ENCODE measurements at places on chromosomes 12 and 14. TPM values are rescaled to one million over a fixed set of nuclear protein-coding genes. Genes with fewer than 3 reads are reported as not detected.

The GARIN6 gene
- polyA plus RNA-seq: not detected

The KCNC2 gene
- 0.21 TPM for polyA plus RNA-seq

The TCL1A gene
- polyA plus RNA-seq: 0.73 TPM

The RND1 gene
- 0.70 TPM for polyA plus RNA-seq

The KLRG1 gene
- not detected for polyA plus RNA-seq

The TBC1D30 gene
- 1.5 TPM for polyA plus RNA-seq

The ACSS3 gene
- not detected for polyA plus RNA-seq

The SALL2 gene
- polyA plus RNA-seq: 17.2 TPM

GRCh38 chr12:18430425-18431048 lies 169.2 kb downstream of the PIK3C2G start:
- DNase-seq: peak; percentile 23

- DNase-seq: no peak
Observed at GRCh38 chr12:60666895-60667294, 1071.1 kb downstream of the SLC16A7 start.

DNA sequence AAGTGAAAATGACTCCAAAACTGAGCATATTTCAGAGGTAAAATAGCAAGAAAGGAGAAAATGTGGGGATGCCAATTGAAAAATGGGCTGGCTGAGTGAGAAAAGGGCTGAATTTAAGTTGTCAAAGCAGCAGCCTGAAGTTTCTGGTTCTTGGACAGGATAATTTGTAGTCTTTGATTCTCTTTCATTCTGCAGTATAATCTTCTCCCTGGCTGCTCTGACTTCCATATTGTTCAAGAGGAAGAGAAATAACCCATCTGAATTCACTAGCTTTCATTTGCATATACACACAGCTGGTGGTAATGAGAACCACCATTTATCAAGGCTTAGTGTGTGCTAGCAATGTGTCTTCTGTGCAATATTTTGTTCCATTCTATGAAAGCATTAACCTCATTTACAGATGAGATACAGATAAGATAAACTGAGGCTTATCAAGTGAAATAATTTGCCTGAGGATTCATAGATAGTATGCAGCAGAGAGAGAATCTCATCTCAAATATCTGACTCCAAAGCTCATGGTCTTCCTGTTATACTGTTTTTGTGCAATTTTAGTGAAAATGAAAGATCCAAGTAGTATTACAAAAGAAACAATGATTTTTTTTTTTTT lies 184.2 kb downstream of the TMTC2 start:
- no peak for DNase-seq

DNA sequence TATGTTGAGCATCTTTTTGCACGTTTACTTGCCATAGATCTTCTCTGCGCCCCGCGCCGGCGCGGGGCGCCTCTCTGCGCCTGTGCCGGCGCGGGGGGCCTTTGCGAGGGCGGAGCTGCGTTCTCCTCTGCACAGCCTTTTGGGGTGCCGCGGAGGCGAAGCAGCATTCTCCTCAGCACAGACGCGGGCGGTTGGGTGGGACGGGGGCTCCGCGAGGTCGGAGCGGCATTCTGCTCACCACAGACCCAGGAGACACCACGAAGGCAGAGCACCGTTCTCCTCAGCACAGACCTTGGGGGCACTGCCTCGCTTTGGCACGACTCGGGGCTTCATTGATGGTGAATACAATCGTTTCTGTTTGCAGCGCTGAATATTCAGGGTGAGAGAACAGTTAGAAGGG lies 28.5 kb upstream of the ANHX start:
- DNase-seq: no peak

- DNase-seq: no peak
Observed at GRCh38 chr12:126914170-126914793, 1352.7 kb upstream of the TMEM132C start.

GRCh38 chr12:30514666-30515065 lies 181.0 kb downstream of the IPO8 start:
- DNase-seq: no peak

GRCh38 chr12:92025462-92026207 lies 120.0 kb downstream of the BTG1 start:
- no peak for DNase-seq

DNA sequence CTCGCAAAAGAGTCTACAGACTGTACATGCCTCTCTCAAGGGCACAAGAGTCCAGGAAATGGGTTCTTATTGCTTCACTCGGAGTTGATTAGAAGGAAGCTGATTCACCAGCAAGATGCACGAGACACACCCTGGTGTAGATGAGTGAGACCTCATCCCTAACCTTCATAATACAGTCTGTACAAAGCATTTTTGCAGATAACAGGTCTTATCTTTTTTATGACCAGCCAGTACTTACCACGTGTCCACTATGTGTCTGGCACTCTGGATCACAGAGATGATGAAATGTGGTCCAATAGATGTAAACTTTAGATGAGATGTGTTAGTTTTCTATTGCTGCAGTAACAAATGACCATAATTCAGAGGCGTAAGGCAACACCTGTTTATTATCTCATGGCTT lies 53.4 kb upstream of the PWP1 start:
- no peak for DNase-seq

DNA sequence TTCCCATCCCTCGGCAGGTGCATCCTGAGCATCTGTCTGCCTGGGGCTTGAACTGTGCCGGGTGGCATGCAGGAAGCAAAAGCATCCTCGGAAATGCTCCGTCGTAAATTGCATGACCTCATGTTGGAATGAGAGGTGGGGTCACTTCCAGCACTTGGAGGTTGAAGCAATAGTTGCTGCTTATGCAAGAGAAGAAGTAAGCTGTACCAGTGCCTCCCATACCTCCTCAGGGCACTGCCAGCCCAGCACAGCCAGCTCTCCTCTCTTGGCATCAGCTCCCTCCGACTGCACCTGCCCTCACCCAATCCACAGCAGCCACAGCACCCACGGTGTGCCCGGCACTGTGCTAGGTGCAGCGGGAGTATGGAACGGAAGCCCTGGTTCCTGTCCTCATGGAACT lies 11.5 kb downstream of the TEAD4 start:
- DNase-seq: no peak

DNA sequence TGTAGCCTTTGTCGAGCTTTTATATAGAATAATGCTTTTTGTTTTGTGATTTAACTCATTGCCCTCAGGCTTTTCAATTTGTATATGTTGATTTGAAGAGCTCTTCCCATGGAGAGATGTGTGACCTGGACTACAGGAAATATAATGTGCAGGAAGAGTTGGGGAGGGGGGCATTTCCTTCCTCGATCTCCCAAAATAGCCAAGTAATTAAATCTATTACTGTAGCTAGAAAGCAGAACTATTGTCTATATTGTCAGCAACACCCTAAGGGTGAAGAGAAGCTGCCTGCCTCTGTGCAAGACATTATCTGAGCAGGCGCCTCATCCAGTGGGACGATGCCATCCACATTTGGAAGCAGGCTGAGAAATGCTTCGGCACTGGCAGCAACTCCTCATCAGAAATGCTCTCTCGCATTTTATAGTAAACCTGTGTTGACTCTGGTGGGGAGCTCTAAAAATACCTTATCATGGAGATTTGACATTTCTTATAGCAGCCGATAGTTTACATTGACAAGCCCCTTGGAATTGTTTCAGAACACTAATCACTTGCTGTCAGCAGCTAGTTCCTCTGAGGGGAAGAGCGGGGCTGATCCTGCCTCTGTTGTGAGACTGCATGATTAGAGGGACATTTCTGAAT lies 392.5 kb upstream of the RGS6 start:
- no peak for DNase-seq

DNA sequence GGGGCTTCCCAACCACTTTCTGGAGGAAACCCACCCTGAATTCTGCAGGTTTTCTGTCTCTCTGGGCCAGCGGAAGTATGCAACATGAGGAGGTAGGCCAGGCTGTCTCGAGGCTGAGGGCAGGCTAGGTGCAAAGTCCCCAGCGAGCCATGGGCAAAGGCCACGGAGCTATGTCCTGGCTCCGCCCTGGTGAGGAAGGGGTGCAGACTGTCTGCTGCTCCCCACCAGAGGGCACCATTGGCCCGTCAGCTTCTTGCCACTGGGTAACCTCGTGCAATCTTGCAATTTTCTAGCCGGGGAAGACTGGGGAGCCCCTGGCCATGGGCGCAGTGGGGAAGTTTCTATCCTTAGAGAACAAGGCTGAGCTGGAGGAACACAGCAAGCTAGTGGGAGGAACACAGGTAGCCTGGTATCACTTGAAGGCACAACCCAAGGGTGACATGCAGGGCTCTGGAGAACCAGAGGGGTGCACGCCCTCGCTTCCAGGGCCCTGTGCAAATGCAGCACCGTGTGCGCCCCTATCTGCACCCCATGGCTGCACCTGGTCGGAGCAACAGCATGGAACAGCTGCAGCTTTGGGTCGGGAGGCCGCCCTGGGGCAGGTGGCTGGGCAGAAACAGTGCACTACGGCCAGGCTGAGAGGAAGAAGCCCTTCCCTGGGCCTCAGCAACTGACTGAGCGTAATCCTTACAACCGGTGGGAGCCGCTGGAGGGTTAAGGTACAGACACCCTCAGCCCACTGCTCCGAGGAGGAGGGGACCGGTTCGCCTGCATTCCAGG lies 27.6 kb upstream of the RPLP0 start:
- peak; percentile 88 for DNase-seq

GRCh38 chr12:4153343-4153892 lies 120.1 kb upstream of the CCND2 start:
- DNase-seq: no peak

- DNase-seq: no peak
Observed at GRCh38 chr14:101737414-101738339, 23.8 kb upstream of the PPP2R5C start.

GRCh38 chr14:61280526-61281185 lies 482 bp downstream of the TMEM30B start:
- no peak for DNase-seq

- DNase-seq: no peak
Observed at GRCh38 chr14:70731447-70732239, 77.7 kb downstream of the MAP3K9 start.

- DNase-seq: peak; percentile 75
Observed at GRCh38 chr12:114864837-114865551, 181.0 kb upstream of the TBX3 start.

DNA sequence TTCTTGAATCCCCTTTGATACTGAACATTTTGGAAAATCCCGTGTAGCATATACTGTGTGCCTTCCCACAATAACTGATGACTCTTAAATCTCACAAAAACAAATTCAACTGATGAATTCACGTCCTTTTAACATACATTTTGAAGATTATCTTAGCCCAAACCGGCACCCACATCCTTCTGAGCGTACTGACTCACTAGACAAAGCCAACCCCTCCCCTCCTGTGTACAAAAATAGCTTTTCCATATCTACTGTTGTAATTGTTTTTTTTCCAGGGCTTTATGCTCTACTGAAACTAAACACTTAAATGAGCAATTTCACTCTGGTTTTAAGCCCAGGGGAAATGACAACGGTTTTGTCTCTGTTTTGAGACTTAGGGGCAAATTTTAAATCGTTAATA lies 109.4 kb upstream of the ATF7IP start:
- no peak for DNase-seq

DNA sequence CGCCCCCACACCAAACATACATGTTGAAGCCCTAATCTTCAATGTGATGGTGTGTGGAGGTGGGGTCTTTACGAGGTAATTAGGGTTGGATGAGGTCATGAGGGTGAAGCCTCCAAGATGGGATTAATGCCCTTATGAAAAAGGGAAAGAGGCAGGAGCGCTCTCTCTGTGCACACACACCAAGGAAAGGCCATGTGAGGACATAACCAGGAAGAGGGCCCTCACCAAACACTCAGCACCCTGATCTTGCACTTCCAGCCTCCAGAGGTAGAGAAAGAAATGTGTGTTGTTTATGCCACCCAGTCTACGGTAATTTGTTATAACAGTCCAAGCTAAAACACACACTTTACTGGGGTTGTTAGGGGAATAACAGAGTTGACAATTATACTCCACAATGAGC lies 14.6 kb upstream of the PITPNM2 start:
- no peak for DNase-seq

- no peak for DNase-seq
Observed at GRCh38 chr14:77378701-77379100, 1.5 kb downstream of the SAMD15 start.
